ENCODE measurements at places on chromosomes 4 and X. TPM values are rescaled to one million over a fixed set of nuclear protein-coding genes. Genes with fewer than 3 reads are reported as not detected.

ZNF718 gene
- total RNA-seq, result 21.6 TPM

CCSER1 gene
- 0.64 TPM for total RNA-seq

PNMA5 gene
- total RNA-seq, result 0.17 TPM

CXCL10 gene
- not detected for total RNA-seq

VCX gene
- not detected for total RNA-seq

BMX gene
- total RNA-seq, result not detected
